ENCODE measurements at places on chromosomes 5 and 9. TPM values are rescaled to one million over a fixed set of nuclear protein-coding genes. Genes with fewer than 3 reads are reported as not detected.

Gene DDX4
- total RNA-seq = not detected

Gene PCDHA9
- total RNA-seq = not detected

Gene MYMK
- not detected for total RNA-seq

Gene CCDC192
- total RNA-seq = 2.0 TPM

Gene TMEM250
- total RNA-seq = 76.2 TPM

Gene ZFP37
- total RNA-seq = 0.58 TPM

Gene CORO2A
- total RNA-seq = 1.6 TPM

Gene PCA3
- total RNA-seq = not detected

Gene TXNDC8
- total RNA-seq = not detected

Gene DBN1
- total RNA-seq = 170 TPM

Gene INSL6
- total RNA-seq = not detected

Gene SLC12A2
- 16.3 TPM for total RNA-seq

Gene STKLD1
- total RNA-seq = 3.4 TPM

Gene ARHGEF28
- total RNA-seq = 7.9 TPM

Gene C5orf58
- not detected for total RNA-seq

Gene SUSD3
- 8.6 TPM for total RNA-seq

Gene CRB2
- total RNA-seq = under 0.01 TPM

Gene RASEF
- total RNA-seq = not detected

Gene SPATA31D4
- not detected for total RNA-seq

Gene KIAA1958
- 0.12 TPM for total RNA-seq

Gene S100Z
- total RNA-seq = not detected

Gene ARID3C
- 0.35 TPM for total RNA-seq

Gene ASTN2
- 2.7 TPM for total RNA-seq

Gene RORB
- total RNA-seq = 3.8 TPM

Gene SPACA9
- total RNA-seq = 7.3 TPM

Data from pericardium fibroblast (primary cell).